NCI-H187 treated with DMSO at 0.1 percent for 48 hours (cell line): ENCODE measurements at places on chromosomes 5 and 9.

- no peak for DNase-seq
Measured at GRCh38 chr5:431001-431710, 11.8 kb upstream of the EXOC3 start.

GRCh38 chr5:138178516-138179276, at the start of the genes BRD8 and KIF20A:
BRD8 (minus strand) TSS chr5:138178630; CDS start chr5:138178614, 16 bp downstream.
KIF20A (plus strand) TSS chr5:138179112; CDS start chr5:138179681, 569 bp downstream.
- DNase-seq = peak; percentile 86

GRCh38 chr5:61702784-61703183, 370.7 kb downstream of the ZSWIM6 start:
- no peak for DNase-seq

DNA sequence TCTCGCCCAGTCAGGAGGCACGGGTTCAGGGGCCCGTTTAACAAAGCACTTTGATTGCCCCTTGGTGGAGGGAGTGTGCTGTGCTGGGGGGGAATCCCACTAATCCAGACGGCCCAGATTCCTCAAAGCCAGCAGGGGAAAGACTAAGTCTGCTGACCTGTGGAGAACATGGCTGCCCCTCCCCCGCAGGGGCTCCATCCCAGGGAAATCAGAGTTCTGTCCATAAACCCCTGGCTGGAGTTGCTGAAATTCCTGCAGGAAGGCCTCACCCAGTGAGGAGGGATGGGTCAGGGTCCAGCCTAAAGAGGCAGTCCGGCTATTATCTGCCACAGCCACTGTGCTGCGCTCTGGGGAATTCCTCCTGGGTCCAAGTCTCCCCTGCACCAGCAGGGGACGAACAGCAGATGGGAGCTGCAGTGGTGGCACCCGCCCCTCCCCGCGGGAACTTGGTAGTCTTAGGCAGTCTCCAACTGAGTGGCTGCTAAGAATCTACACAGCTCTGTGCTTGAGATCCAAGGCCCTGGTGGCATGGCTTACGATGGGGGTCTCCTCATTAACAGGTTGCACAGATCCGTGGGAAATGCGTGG, 174.0 kb upstream of the DAB2 start:
- DNase-seq = no peak
